ENCODE measurements at places on chromosomes 7 and 10. TPM values are rescaled to one million over a fixed set of nuclear protein-coding genes. Genes with fewer than 3 reads are reported as not detected.

DNA sequence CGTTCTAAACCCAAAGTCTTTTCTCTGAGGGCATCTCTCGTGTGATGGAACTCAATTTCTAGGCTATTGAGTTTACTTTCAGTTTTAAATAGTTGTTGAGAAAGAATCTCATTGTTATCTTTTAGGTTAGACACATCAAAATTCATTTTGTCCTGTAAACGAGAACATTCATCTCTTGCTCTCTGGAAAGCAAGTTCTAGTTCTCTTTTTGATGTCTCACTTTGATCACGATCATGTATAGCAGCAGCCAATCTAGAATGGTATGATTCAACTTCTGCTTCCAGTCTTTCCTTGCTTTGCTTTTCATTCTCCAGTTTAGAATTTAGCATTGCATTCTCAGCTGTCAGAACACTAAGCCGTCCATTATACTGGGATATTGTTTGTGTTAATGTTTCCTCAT, 65.1 kb downstream of the ANKRD26 start:
- no peak overlapping the region for H3K27ac ChIP-seq
- peaks cover 8% of the 10 kb centered on the region for H3K36me3 ChIP-seq
- peaks cover 10% of the 10 kb centered on the region for H3K4me1 ChIP-seq
- no peaks in the 10 kb centered on the region for H3K27me3 ChIP-seq
- H3K4me3 ChIP-seq: no peak overlapping the region

DNA sequence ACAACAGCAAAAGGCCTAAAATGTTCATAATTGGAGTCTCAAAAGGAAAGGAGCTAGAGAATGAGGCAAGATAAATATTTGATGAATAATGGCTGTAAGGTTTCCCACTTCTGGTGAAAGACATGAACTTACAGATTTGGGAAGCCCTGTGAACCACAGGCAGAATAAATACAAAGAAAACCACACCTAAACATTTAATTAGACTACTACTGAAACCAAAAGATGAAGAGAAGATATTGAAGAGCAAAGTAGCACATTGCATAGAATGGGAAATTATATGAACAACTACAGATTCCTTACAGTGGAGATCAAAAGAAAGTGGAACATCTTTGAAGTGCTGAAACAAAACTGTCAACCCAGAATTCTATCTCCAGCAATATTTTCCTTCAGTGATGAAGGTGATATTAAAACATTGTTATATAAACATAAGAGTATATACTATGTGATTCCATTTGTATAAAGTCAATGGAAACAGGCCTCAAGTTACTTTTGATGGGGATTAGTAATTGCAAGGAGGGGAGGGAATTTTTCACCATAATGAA, 191.3 kb upstream of the KAT6B start:
- peaks cover 50% of the 10 kb centered on the region for H3K36me3 ChIP-seq
- H3K27me3 ChIP-seq: no peaks in the 10 kb centered on the region
- H3K27ac ChIP-seq: no peak overlapping the region
- DNase-seq: no peak
- H3K4me3 ChIP-seq: no peak overlapping the region
- no peaks in the 10 kb centered on the region for H3K4me1 ChIP-seq

GRCh38 chr10:5500910-5501309, 1.5 kb upstream of the CALML5 start:
- H3K36me3 ChIP-seq: no peaks in the 10 kb centered on the region
- DNase-seq: no peak
- no peak overlapping the region for H3K4me3 ChIP-seq

GRCh38 chr7:78006063-78006755, 207.6 kb downstream of the PHTF2 start:
- no peak overlapping the region for H3K27ac ChIP-seq
- no peaks in the 10 kb centered on the region for H3K36me3 ChIP-seq
- no peaks in the 10 kb centered on the region for H3K4me1 ChIP-seq
- H3K27me3 ChIP-seq: no peaks in the 10 kb centered on the region

GRCh38 chr7:27202862-27203134, 2.9 kb upstream of the HOXA13 start:
- H3K4me3 ChIP-seq: no peak overlapping the region
- H3K36me3 ChIP-seq: peaks cover 3% of the 10 kb centered on the region
- H3K4me1 ChIP-seq: peaks cover 33% of the 10 kb centered on the region
- H3K27ac ChIP-seq: no peak overlapping the region
- H3K27me3 ChIP-seq: peaks cover 94% of the 10 kb centered on the region

DNA sequence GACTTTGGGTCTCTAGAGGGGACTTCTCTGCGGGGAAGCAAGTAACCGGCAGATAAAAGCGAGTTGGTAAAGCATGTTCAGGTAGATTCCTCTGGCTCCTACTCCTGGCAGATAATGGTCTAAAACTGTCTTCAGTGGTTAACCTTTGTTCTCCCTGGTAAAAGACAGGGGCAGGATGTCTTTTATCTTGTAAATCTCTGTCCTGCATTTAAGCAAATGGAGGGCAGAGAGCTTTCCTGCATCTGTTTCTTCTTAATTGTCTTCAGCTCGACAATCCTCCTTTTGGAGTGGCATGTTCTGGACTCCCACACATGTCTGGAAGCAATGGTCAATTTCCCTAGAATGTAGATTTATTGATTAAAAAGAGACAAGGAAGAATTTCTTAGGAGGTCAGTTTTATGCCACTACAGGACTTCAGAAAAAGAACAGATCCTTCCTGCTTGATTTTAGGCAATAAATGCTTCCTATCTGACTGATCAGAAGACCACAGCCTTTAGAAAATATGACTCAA, 16.6 kb downstream of the C7orf33 start:
- H3K27me3 ChIP-seq: peaks cover 10% of the 10 kb centered on the region
- H3K36me3 ChIP-seq: peaks cover 2% of the 10 kb centered on the region
- H3K27ac ChIP-seq: no peak overlapping the region

DNA sequence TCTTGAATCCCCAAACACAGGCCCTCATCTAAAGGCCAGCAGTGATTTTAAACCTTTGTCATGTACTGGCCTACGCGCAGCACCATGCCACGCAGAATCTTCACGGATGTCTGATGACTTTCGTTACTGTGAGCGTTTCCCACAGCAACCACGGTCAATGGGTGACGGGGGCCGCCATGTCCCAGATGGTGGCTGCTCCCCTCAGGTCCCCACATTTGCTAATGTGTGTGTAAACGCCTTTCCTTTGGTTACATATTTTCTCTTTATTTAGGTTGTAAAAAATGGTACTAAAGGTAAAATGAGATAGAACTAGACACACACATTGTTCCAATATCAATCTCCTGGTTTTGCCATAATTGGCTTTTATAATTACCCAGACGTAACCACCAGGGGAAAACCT, 551.8 kb downstream of the DNAJB6 start:
- H3K36me3 ChIP-seq: no peaks in the 10 kb centered on the region
- DNase-seq: no peak

GRCh38 chr7:901388-902154, 25.2 kb downstream of the GET4 start:
- H3K27me3 ChIP-seq: no peaks in the 10 kb centered on the region
- peaks cover 8% of the 10 kb centered on the region for H3K36me3 ChIP-seq
- no peaks in the 10 kb centered on the region for H3K4me1 ChIP-seq
- no peak overlapping the region for H3K4me3 ChIP-seq
- H3K27ac ChIP-seq: no peak overlapping the region

The PNLIPRP2 gene
- not detected for total RNA-seq
